ENCODE measurements at places on chromosomes 1 and 21. TPM values are rescaled to one million over a fixed set of nuclear protein-coding genes. Genes with fewer than 3 reads are reported as not detected.

- DNase-seq = peak; percentile 84
These were observed 7.9 kb upstream of the TNNT2 start for GRCh38 chr1:201385299-201385891.

Gene TSSK3
- 1.6 TPM for total RNA-seq

GRCh38 chr1:4871373-4871772 lies 217.0 kb downstream of the AJAP1 start:
- no peak for DNase-seq

DNA sequence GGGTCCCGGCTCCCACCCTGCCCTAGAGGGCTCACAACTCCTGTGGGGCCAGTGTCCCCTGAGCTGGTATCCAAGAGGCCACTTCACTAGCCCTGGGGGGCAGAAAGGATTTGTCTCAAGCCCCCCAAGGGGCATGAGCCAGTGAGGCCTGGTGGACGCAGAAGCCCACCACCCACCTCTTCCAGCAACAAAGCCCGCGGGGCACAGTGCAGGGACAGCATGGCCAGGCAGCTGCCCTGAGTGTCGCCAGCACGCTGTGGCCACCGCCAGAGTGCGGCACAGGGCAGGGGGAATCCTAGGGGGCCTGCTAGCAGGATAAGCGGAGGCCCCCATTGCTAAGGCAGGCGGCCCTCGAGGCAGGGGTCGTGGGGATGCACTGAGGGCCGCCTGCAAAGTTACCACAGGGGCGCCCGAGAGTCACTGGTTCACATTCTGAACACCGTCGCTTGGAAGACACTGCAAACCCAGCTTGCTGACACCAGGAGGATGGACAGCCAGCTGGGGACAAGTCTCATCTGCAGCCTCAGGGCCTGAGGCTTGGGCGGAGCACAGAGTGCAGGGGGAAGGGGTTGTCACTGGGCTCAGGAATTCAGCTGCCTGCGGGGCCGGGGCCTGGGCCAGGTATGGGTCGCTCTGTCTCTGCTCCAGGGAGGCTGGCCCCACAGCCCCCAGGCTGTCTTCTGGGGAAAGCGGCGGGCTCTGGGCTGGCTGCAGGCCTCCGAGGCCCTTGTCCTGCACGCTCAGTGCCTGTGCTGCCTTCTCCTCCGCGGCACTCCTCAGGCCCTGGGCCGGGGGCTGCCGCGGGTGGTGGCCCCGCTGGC lies 26.8 kb downstream of the SLC19A1 start:
- DNase-seq = peak; percentile 65

DNA sequence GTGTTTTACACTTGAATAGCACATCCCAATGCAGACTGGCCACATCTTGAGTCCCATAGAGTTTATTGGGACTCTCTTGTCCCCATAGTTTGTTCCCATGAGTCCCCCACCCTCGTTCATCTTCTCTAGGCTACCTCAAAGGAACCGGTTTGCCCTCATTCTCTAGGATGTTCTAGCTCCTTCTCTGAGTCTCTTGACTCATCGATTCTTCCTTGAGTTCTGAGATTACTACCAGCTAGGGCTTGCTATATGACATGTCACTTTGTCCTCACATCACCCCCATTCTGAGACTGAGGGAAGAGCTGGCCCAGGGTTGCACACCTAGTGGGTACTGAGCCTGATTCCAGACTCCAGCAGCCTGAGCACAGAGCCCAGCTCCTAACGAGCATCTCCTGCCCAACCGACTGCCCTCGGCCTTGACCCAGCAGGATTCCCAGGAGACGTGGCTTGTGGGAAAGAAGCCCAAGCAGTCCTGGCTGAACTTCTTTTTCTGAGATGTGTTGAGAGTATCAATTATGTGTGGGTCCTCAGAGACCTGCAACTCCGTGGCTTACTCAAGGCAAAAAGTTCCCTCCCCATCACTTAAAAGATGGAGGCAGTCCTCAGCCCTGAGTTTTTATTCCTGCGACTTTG lies 42.0 kb downstream of the TMEM51 start:
- no peak for DNase-seq

DNA sequence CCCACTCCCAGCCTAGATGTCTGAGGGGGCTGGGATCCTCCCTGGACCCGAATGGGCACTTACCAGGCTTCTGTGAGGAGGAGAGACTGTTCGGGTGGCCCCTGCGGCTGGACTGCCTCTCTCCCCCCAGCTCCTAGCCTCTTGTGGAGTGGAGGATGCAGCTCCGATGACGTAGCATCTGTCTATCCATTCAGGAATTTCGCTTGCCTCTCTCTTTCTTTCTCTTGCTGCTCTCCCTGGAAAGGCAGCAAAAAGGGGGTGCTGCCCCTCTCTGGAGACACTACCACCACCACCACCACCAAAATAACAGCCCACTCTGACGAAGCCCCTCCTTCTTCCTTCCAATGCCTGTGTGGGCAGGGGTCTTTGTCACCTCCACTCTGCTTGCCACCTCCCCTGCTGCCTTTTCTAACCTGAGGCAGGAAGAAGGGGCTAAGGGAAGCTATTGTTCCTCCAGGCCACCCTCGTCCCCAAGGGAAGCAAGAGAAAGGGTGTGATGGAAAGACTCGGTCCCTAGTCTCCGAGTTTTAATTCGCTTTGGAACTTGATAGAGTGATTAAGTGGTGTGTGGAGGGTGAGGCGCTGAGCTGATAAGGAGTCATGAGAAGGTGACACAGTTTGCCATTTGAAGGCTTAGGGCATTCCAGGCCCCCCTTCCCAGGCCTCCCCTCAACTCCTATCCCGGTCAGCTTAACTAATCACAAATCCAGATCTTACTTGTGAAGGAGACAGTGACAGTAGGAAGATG lies 60.5 kb downstream of the RHBG start:
- peak; percentile 47 for DNase-seq

Gene NBPF6
- total RNA-seq = not detected

DNA sequence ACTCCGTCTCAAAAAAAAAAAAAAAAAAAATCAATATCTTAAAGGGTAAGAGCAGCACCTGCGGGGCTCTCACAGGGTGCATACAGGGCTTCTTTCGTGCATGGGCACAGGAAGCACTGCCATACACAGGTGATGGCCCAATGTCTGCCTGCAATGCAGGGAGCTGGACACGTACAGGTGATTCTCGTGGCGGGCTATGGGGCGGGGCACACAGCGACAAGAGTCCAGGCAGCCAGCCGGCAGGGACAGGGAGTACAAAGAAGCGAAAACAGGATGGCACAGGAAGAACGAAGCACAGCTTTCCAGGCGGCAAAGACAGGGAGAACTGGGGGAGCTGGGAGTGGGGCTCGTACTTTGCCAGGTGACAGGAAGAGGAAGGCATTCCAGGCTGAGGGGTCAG lies 1.6 kb downstream of the KIF17 start:
- no peak for DNase-seq

Gene RCC2
- 473 TPM for total RNA-seq

Gene SH3BGR
- total RNA-seq = 4.3 TPM

- no peak for DNase-seq
These were observed 103.0 kb upstream of the TSPAN2 start for GRCh38 chr1:115192200-115192767.

GRCh38 chr1:157450106-157450505 lies 102.2 kb downstream of the FCRL5 start:
- DNase-seq = no peak

DNA sequence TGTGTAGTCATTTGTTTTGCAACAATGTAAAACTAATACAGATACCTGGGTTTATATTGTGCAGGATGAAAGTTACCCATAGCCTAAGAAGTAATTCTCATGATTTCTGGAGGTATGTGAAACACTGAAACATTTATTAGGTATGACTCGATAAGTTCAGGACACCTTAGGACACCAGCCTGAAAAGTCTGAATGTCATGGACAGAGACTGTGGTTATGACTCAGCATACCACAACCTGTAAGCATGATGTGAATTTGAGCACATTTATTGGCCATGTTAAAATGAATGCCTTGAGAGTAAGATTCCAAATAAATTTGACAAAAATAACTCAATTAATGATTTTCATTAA lies 1471.7 kb upstream of the B3GALT2 start:
- DNase-seq = no peak
